Testis (tissue), 5 donors: ENCODE measurements at places on chromosomes 1 and 21.
A peak's percentile ranks its signal among the peaks of the same experiment; 100 is the strongest.

DNA sequence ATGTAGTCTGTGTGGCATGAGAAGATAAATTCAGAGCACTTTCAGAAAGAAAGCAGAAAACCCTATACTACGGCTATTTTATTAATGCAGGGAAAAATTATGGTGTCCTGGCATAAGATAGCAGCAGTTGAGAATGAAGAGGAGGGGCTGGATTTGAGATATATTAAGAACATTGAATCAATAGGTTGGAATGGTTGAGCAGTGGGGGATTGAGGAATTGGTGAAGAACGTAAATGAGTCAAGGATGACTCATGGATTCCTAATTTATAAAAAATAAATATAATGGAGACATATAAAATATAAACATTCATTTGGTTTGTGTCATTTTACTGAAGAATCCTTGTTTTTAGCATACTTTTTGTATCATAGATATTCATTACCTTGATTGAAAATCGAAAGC is 234.3 kb upstream of the ADAMTS5 start:
- DNase-seq, result no peak

- no peak for DNase-seq
Observed at GRCh38 chr1:41465741-41466140, 18.7 kb downstream of the EDN2 start.

GRCh38 chr21:45040739-45041138 is 33.6 kb upstream of the ADARB1 start:
- DNase-seq, result no peak

- DNase-seq, result no peak
Observed at GRCh38 chr21:38651570-38651969, 153.3 kb upstream of the ERG start.

DNA sequence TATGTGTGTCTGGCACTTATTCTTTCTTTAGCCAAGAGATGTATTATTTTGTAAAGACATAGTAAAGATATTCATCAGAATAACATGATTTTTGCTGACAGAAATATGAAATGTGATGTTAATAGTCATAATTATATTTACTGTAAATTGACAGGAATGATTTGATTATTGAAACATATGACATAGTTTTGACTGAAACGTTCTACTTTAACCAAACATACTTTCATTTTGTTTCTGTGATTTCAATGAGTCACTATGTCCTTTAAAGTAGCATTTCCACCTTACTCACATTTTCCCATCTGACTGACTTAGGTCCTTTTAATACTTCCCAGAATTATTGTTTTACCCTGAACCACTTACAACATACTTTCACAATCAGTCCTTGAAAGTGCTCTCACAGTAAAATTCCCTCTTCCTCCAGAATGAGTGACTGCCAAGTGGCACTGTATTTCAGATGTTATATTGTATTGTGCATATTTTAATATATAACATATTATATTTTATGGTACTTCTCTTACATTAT is 437.9 kb downstream of the NCAM2 start:
- DNase-seq, result no peak

GRCh38 chr1:7564137-7564536 is 207.0 kb upstream of the VAMP3 start:
- DNase-seq, result no peak

- DNase-seq, result peak; percentile 21
Observed at GRCh38 chr21:15826147-15826780, 96.5 kb downstream of the USP25 start.

GRCh38 chr1:169009666-169010065 is 96.8 kb upstream of the ATP1B1 start:
- DNase-seq, result no peak

- no peak for DNase-seq
Observed at GRCh38 chr1:88777604-88778149, 93.6 kb downstream of the PKN2 start.

DNA sequence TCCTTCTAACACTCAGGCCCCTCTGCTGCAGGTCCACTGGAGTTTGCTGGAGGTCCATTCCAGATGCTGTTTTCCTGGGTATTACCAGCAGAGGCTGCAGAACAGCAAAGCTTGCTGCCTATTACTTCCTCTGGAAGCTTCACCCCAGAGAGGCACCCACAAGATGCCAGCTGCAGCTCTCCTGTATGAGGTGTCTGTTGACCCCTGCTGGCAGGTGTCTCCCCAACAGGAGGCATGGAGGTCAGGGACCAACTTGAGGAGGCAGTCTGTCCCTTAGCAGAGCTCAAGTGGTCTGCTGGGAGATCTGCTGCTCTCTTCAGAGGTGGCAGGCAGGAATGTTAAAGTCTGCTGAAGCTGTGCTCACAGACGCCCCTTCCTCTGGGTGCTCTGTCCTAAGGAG is 204.8 kb downstream of the FCRL5 start:
- no peak for DNase-seq

DNA sequence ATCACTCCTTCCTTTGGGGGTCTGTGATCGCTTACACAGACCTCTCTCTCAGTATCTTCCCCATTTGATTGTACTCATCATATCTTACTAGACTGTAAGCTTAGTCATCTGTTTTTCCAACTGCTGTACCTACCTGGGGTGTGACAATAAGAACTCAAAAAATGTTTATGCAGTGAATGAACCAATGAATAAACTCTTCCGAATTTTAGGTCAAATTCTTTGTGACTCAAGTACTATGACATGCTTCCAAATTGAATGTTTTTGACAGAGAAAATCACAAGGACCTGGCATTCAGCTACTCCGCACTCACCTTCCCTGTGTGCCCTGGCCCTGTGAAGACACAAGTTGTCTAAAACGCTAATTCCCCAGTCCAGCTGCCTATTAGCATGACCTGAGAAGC is 42.1 kb downstream of the TMCO4 start:
- DNase-seq, result no peak

GRCh38 chr1:183164963-183165362 is 21.1 kb upstream of the LAMC2 start:
- DNase-seq, result no peak

DNA sequence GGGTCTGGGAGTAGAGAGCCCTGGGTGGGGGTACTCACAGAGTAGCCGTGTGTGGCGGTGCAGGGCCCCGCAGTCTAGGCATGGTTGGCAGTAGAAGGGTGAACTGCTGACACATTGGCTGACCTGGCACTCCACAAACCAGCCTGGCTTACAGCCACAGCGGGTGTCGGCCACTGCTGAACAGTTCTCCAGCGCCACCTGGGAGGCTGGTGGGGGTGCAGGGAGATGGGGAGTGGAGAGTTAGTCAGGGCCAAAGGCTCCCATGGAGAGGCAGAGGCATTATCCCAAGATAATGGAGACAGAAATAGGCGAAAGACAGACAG is 1.5 kb downstream of the TNFRSF25 start:
- no peak for DNase-seq

GRCh38 chr1:228792601-228793000 is 57.3 kb downstream of the RHOU start:
- no peak for DNase-seq

- no peak for DNase-seq
Observed at GRCh38 chr1:221343136-221343535, 398.8 kb downstream of the DUSP10 start.

DNA sequence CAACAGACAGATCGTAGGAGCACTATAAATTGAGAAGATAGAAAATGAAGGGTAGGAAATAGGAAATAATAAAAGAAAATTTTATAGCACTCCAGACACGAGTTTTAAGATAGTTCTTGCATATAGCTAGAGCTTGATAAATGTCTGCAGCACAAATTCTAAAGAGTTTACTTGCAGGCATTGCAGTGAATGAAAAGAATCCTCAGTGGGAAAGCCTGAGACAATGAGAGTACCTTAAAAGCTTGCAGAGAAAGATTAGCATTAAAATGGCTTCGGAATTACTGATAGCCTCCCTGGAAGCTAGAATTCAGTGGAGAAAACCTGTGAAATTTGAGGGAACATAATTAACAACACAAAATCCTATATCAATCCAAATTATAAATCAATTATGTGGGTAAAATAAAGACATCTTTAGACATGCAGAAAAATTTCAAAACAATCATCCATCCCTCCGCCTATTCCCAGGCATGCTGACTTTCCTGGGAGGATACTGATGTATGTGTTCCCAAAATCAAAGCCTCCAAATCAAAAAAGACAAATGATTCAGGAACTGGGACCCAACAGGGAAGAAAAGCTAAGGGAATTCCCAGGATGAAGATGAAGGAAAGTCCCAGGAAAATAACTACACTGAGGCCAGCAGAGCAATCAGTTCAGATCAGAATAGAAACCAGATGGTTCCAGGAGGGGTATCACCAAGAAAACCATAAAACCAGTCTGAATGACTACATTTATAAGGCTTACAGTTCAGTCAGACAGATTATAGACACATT is 305.9 kb upstream of the USP25 start:
- DNase-seq, result no peak

GRCh38 chr1:53094533-53094919 is 32.5 kb downstream of the PODN start:
- no peak for DNase-seq

GRCh38 chr1:183404476-183404875 is 13.7 kb downstream of the NMNAT2 start:
- DNase-seq, result no peak

- DNase-seq, result no peak
Observed at GRCh38 chr1:15067148-15067547, 86.4 kb upstream of the TMEM51 start.
